ENCODE measurements at places on chromosomes 6 and 20.

DNA sequence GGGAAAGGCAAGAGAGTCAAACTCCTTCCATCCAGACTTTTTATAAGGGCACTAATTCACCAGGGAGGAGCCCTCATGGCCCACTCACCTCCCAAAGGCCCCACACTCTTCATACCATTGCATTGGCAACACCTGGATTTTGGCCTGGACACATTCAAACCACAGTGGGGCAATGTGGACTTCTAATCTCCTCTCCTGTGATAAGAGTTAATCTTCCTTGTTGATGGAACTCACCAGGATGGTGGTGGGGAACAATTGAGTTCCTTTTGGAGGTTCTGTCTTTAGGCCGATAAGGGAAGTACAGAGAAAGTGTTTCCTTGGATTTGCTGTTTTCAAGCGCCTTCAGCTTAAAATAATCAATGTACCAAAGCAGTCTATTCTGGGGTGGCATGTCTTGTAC lies 268.7 kb downstream of the CD83 start:
- no peak for DNase-seq

GRCh38 chr6:105045526-105045925 lies 88.6 kb downstream of the LIN28B start:
- no peak for DNase-seq

DNA sequence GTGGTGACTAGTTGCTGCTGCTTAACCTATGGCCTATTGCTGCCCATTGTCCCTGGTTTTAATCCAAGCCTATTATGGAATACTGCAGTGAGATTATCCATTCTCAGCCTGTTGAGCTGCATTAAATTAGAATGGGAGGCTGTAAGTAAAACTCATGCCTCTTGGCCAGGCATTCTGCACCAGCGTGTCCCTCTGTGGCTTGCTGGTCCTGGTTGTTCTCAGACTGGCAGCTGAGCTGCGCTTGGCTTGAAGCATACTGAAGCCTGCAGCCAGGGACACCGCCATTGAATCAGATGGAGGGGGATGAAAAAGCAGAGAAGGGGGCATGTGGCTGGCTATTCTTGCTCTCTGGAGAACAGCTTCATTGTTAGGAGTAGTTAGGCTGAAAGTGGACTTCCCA lies 15.6 kb downstream of the LRRN4 start:
- DNase-seq = no peak

DNA sequence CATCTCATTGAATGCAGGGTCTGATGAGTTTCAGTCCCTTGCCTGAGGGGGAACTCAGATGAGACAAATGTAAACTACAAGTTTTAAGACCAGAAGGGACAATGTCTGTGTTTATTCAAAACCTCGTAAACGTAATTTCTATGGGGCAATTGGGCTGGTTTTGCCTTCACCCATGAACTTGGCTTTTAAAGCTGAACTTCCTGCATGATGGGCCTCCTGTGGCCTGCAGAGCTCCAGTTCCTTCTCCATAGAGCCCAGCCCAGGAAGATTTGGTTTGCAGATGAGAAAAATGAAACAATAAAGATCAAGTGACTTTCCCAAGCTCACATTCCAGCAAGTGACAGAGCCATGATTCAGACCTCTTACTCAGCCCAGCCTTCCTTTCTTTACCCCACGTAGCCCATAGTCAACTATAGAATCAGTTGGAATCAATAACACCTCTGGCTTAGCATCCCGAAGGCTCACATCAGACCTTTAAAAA lies 612.3 kb downstream of the UTRN start:
- no peak for DNase-seq

DNA sequence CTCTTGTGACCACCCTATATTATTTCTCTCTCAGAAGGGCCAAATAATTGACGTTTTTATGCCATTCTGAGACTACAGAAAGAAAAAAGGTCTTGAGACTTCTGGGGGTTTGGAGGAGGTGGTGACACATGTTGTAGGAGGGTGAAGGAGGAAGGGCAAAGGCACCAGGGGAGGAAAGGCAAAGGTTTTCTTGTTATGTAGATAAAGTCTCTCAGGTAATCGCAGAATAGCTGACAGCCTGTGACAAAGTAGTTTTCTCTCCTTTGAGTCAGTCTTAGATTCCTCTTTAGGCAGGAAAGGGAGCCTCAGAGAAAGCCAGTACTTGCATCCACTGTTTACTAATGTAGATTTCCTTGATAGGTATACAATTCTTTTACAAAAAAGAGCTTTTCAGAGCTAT lies 23.6 kb downstream of the OR2B2 start:
- no peak for DNase-seq

- no peak for DNase-seq
Observed at GRCh38 chr20:32595143-32595542, 10.0 kb upstream of the NOL4L start.

- no peak for DNase-seq
Observed at GRCh38 chr6:2951728-2952127, 19.6 kb downstream of the SERPINB6 start.
